Renal cortex interstitium (tissue), 15 donors: ENCODE measurements at places on chromosomes 4 and X.

GRCh38 chr4:11209826-11210225, 218.9 kb downstream of the HS3ST1 start:
- no peak for DNase-seq

GRCh38 chr4:95524729-95525128, 24.0 kb downstream of the UNC5C start:
- no peak for DNase-seq

DNA sequence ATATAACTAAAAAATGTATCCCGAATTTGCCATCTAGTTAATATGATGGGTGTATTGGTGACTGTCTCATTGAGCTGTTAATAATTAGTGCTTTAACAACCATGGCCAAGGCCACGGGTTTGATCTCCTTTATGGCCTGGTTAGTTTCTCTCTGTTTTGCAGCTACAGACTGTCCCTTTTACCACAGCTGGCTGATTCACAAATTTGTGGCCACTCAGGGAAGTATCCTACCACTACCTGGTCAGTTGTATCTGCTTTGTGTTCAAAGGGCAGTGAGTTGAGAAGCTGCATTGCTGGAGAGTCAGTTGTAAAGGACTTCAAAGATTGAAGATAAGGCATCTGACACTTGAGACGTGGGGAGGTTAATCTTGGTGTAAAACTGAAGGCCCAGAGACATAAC, 219.1 kb upstream of the BMP3 start:
- no peak for DNase-seq

GRCh38 chrX:11888421-11888820, 130.4 kb downstream of the MSL3 start:
- no peak for DNase-seq
